NCI-H2171 treated with DMSO at 0.1 percent for 48 hours (cell line): ENCODE measurements at places on chromosomes 4 and X.
A peak's percentile ranks its signal among the peaks of the same experiment; 100 is the strongest.

GRCh38 chrX:129161108-129161507 lies 362.2 kb downstream of the SMARCA1 start:
- no peak for DNase-seq

DNA sequence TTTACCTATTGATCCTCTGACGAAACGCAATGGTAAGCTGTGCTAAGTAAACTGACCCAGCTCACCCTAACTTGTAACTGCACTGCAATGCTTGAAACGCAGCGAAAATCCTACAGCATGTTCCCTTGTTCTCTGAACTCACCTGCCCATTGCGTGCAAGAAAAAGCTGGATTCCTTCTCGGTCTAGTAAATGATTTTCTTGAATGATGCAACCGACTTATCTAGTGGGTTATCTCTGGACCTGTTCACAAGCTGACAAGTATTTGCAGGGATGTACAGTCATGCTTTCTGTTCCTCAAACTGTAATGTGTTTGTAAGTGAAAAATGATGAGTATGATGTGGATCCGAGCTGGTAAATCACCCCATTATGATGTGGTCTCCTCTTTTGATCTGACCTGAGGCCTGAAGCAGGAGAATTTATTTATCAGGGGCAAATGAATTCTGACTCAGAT lies 140.1 kb downstream of the BTC start:
- DNase-seq: no peak

GRCh38 chrX:106684207-106684606 lies 42.3 kb upstream of the RNF128 start:
- no peak for DNase-seq

DNA sequence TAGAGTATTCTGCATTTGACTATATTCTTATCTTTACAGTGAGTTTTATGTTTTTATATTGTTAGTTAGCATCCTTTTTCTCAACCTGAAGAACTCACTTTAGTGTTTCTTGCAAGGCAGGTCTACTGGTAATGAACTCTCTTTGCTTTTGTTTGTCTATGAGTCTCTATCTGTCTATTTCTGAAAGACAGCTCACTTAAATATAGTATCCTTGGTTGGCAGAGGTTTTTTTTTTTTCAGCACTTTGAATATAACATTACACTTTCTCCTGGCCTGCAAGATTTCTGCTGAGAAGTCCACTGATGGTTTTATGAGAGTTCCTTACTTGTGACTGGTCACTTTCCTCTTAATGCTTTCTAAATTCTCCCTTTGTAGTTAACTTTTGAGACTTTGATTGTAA lies 32.8 kb upstream of the C4orf54 start:
- no peak for DNase-seq

- no peak for DNase-seq
Observed at GRCh38 chr4:182413550-182413949, 170.3 kb downstream of the TENM3 start.

- peak; percentile 68 for DNase-seq
Observed at GRCh38 chr4:56821381-56822243, at the start of gene SPINK2. TSS of gene SPINK2 (minus strand) at chr4:56821701. CDS start at chr4:56821662, 39 bp downstream.

DNA sequence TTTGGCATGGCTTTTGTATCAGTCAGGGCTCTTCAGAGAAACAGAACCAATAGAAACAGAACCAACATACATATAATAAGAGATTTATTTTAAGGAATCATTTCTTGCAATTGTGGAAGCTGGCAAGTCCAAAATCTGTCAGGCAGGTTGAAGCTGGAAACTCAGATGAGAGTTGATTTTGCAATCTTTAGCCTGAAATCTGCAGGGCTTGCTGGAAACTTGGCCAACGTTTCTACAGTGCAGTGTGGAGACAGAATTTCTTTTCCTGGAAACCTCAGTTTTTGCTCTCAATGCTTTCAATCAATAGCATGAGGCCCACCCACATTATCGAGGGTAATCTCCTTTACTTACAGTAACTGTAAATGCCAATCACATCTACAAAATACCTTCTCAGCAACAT lies 45.4 kb downstream of the COMMD8 start:
- no peak for DNase-seq

DNA sequence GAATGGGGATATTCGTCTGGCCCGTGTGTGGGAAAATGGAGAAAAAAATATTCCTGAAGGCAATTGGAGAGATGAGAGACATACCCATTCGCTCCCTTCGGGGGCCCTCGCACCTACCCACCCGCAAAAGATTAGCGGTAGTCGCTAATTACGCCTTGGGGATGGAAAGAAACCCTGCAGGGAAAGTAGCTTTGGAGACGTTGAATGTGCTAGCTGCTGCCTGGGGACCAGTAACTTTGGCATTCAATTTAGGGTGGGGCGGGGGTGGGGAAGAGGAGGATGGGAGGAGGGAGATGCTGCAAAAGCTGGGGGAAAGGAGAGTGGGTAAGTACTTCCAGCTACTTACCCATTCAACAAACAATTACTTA lies 407 bp upstream of the ZC4H2 start:
- DNase-seq: no peak

DNA sequence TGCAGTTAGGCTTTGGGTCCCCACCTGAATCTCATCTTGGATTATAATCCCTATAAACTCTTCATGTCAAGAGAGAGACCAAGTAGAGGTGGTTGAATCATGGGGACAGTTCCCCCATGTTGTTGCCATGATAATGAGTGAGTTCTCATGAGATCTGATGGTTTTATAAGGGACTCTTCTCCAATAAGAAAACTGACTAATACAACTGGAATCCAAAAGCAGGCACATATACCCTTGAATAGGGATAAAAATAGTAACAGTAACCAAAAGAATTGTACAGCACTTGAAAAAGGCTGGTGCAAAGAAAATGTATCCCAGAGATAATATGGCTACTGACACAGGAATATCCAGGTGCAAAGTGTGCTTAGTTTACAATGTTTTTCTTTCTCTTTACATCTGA lies 351.5 kb upstream of the MAD2L1 start:
- DNase-seq: no peak

GRCh38 chrX:35590210-35590609 lies 207.9 kb upstream of the MAGEB16 start:
- no peak for DNase-seq

DNA sequence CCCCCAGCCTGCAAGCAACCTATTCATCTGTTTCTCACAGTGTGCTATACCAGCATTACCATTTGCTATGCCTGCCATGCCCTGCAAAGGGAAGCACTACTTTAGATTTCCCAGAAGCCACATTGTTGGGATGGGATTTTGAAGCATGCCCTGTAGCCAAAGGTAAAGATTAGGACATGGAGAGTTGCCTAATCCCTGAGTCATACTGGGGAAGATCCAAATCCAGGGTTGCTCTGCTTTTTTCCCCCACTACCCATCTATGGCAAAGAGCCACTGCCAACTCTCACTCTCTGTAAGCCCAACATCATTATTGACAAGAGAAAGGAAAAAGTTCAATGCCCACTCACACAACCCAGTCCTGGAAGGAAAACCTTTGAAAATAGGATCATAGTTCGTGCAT lies 36.7 kb upstream of the TMEM164 start:
- no peak for DNase-seq

GRCh38 chr4:6900181-6900812 lies 9.3 kb upstream of the TBC1D14 start:
- no peak for DNase-seq

GRCh38 chr4:184382189-184382846 lies 92.0 kb downstream of the IRF2 start:
- peak; percentile 26 for DNase-seq

GRCh38 chr4:7050481-7051143 lies 7.4 kb downstream of the TADA2B start:
- DNase-seq: no peak

DNA sequence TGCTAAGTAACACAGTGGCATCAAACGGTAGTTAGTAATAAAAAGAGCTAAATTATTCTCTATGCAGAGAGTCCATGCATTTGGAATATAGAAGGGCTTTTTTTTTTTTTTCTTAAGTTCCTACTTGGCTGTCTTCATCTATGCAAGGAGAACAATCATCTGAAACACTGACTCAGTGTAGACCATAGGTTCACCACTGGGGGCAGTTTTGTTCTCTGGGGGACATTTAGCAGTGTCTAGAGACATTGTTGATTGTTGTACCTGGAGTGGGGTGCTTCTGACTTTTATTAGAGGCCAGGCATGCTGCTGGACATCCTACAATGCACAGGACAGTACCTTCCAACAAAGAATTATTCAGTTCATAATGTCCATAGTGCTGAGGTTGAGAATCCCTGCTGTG lies 41.2 kb downstream of the TMA16 start:
- no peak for DNase-seq

DNA sequence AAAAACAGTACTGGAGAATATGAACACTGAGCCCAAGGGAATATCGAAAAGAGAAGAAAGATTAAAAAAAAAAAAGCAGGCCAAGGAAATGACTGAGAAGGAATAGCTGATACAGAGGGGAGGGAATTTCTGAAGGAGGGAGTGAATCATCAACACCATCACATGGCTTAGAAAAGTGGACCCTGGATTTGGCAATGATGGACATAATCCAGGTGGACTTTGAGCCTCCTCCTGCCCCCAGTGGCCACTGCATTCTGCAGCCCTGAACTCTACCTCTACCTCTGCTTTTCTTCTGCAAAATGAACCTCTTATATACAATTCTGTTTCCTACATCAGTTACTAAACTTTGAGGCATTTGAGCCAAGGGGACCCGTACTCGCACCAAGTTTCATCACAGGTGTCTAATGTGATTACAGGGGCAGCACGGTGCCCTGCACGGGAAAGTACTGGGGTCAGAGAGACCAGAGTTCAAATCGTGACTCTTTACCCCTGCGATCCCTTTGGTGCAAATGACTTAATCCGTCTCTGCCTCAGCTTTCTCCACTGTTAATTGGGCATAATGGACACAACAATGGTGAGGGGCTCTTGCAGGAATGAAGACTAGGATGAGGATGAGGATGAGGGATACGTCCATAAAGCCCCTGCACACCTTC lies 1.1 kb downstream of the OCIAD2 start:
- DNase-seq: no peak

DNA sequence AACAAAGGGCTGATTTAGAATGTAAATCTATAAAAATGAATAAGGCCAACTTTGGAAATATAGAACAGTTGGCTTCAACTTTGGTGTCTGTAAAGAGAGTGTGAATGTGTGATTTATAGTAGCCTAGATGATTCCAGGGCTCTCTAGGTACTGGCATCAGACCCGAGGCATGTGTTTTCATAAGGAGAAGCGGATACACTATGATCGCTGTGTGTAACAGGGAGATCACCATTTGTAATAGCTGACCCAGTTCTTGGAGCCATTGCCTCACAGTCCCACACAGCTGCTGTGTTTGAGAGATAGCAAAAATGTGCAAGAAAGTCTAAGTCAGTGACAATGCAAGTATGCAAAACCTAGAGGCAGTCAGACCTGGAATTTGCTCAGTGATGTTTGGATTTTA lies 135.1 kb downstream of the REPS2 start:
- DNase-seq: no peak

DNA sequence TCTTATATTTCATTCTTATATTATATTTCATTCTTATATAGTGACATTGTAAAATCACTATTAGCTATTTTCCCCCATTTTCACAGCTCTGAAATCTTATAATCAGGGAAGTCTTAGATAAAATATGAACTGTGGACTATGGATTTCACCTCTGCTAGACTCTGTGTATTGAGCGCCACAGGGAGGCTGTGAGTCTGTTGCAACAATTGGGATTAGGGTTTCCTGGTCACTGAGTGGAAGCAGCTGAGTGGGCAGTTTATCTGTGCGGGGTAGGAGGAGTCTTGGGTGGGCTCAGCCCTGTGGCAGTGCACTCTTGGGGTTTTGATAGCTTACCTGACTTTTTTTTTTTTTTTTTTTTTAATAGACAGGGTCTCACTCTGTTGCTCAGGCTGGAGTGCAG lies 249.5 kb downstream of the PTTG2 start:
- no peak for DNase-seq

- no peak for DNase-seq
Observed at GRCh38 chrX:50100188-50100587, 100.6 kb downstream of the AKAP4 start.

DNA sequence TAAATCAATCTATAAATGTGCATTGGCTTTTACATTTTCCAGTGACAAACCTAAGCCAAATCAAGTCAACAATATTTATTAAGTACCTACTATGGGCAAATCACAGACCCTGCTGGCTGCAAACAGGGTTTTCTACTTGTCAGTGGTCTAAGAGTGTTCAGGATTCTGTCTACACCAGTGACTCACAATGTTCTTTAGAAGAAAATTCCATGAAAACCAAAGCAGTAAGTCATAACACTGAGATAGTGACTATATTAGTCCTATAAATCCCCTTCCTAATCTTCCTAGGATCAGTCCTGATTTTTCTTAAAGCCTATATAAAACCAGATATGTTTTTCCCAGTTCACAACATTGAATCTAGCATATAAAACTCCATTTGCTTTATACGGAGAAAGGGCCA lies 69.7 kb downstream of the PPP3CA start:
- DNase-seq: no peak

- DNase-seq: no peak
Observed at GRCh38 chr4:181437895-181438294, 805.3 kb upstream of the TENM3 start.

DNA sequence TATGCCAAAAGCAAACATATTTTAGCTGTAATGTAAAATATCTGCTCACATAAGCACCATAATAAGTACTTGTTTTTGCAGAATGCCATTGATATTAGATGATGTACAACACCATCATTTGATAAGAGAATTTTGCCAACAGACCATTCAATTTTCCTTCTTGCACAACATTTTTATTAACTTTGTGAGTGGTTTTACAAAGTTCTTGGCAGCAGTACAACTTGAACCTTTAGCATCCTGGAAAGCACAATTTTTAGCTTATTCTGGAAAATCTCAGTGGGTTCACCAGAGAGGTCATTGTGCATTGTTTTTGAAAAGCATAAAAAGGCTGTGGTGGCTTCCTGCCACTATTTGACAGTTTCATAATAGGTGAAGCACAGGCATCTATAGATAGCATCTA lies 26.4 kb upstream of the REPS2 start:
- no peak for DNase-seq

- DNase-seq: no peak
Observed at GRCh38 chrX:112868586-112868985, 28.0 kb upstream of the AMOT start.

GRCh38 chr4:95129821-95130311 lies 372.1 kb downstream of the BMPR1B start:
- no peak for DNase-seq

- DNase-seq: no peak
Observed at GRCh38 chr4:109739547-109739946, 9.7 kb upstream of the PLA2G12A start.

GRCh38 chr4:166518315-166518714 lies 645.3 kb downstream of the TLL1 start:
- no peak for DNase-seq

DNA sequence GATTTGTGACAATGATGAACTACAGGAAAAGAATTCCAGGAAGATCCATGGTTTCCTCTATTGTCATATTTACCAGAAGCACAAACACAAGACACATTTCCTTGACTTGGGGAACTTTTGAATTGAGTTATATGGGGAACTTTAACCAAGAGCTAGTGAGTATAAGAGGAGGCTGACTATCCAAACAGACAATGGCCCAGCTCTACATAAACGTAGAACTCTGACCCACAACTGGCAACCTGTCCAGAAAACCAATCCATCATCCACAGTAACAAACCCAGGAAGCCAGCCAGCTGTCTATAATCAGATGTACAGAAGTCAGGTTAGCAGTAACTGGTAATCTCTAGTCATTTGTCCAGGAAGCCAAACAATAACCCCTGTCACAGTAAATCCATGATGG lies 167.0 kb upstream of the CPEB2 start:
- DNase-seq: no peak
